ENCODE measurements at places on chromosomes 2 and 18.
A peak's percentile ranks its signal among the peaks of the same experiment; 100 is the strongest.

- DNase-seq: no peak
Observed at GRCh38 chr2:55102056-55102812, 52.0 kb upstream of the RTN4 start.

GRCh38 chr2:233563663-233564430, 2.7 kb downstream of the USP40 start:
- no peak for DNase-seq

- no peak for DNase-seq
Observed at GRCh38 chr2:190683802-190684201, 34.9 kb downstream of the NAB1 start.

- no peak for DNase-seq
Observed at GRCh38 chr2:36912695-36913094, 53.6 kb downstream of the STRN start.

DNA sequence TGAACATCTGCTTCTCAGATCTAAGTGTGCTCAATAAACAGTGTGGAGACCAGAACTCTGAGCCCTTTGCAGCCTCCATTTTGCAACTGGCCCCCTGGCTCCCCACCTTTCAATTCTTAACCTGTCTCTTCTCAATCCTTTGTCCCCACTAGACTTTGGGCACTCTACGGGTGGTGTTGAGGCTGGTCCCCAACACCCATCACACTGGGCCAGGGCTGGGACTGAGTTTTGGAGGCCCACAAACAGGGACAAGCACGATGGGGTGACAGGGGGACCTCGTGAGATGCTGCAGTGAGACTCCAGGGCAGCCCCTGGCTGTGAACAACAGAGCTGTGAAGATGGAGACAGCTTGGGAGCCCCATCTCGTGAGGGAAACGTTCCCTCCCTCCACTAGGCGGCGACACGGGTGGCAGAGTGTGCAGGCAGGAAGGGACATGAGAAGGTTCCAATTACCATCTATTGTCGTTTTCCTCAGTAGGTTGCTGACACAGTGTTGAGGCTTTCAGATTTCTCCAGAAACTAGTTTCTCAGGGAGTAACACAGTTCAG, 1.2 kb downstream of the ANKMY1 start:
- DNase-seq: peak; percentile 61

DNA sequence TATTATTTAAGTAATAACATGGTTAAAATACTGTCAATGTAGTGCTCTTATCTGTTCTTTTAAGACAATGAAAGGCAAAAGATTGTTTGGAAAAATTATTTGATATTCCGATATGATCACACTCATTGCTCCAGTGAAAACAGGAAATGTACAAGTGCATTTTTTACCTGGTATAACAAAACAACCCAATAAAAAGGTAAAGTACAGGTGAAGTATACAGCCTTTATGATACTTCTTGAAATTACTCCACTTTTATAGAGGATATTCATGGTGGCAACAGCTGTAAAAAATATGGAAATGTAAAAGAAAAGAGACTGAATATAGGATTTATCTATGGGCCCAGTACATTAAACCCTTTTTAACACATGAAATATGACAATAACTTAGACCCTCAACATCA, 298.6 kb upstream of the HNRNPA3 start:
- no peak for DNase-seq

Data from stimulated activated CD4-positive, alpha-beta T cell treated with anti-CD3 and anti-CD28 coated beads, Interleukin-1b, Interleukin-23, amount 100 ng/mL, for 4 hours (primary cell).